ENCODE measurements at places on chromosomes 6 and 20. TPM values are rescaled to one million over a fixed set of nuclear protein-coding genes. Genes with fewer than 3 reads are reported as not detected.

The HCRTR2 gene
- not detected for total RNA-seq

The MPIG6B gene
- not detected for total RNA-seq

The SLC26A8 gene
- total RNA-seq, result not detected

The PDRG1 gene
- 3.2 TPM for total RNA-seq

The AP5S1 gene
- 21.5 TPM for total RNA-seq

The HEY2 gene
- total RNA-seq, result under 0.01 TPM

Measured in dermis microvascular lymphatic vessel endothelial cell (primary cell).